T-helper 17 cell (primary cell): ENCODE measurements at places on chromosomes 5 and 9. TPM values are rescaled to one million over a fixed set of nuclear protein-coding genes. Genes with fewer than 3 reads are reported as not detected.

The ABLIM3 gene
- total RNA-seq = 0.55 TPM

The EIF4E1B gene
- total RNA-seq = not detected

The WHRN gene
- 18.2 TPM for total RNA-seq

The LCN2 gene
- not detected for total RNA-seq

The SLC24A2 gene
- total RNA-seq = not detected

The PCDHB8 gene
- total RNA-seq = not detected

The LHX3 gene
- total RNA-seq = 0.18 TPM

The ZFP2 gene
- 0.52 TPM for total RNA-seq

The BTNL9 gene
- total RNA-seq = not detected

The GRAMD2B gene
- 8.3 TPM for total RNA-seq

The C9orf72 gene
- 20.8 TPM for total RNA-seq

The PCDHB7 gene
- total RNA-seq = not detected

The CAMSAP1 gene
- 39.3 TPM for total RNA-seq

The RASEF gene
- not detected for total RNA-seq

The ADAMTS2 gene
- not detected for total RNA-seq

The ABO gene
- 2.1 TPM for total RNA-seq

The DBH gene
- not detected for total RNA-seq

The IFNB1 gene
- total RNA-seq = not detected

The DNAI1 gene
- total RNA-seq = not detected

The GBGT1 gene
- 2.2 TPM for total RNA-seq

The SPINK6 gene
- total RNA-seq = not detected

The ZDHHC11B gene
- total RNA-seq = 31.2 TPM

The TEX10 gene
- total RNA-seq = 9.9 TPM

The GABRA6 gene
- total RNA-seq = not detected

The ITGA2 gene
- 0.62 TPM for total RNA-seq

The IL5 gene
- not detected for total RNA-seq

The MAML1 gene
- 33.2 TPM for total RNA-seq

The TGFBI gene
- 8.6 TPM for total RNA-seq
